ENCODE measurements at places on chromosomes 5 and 9.

DNA sequence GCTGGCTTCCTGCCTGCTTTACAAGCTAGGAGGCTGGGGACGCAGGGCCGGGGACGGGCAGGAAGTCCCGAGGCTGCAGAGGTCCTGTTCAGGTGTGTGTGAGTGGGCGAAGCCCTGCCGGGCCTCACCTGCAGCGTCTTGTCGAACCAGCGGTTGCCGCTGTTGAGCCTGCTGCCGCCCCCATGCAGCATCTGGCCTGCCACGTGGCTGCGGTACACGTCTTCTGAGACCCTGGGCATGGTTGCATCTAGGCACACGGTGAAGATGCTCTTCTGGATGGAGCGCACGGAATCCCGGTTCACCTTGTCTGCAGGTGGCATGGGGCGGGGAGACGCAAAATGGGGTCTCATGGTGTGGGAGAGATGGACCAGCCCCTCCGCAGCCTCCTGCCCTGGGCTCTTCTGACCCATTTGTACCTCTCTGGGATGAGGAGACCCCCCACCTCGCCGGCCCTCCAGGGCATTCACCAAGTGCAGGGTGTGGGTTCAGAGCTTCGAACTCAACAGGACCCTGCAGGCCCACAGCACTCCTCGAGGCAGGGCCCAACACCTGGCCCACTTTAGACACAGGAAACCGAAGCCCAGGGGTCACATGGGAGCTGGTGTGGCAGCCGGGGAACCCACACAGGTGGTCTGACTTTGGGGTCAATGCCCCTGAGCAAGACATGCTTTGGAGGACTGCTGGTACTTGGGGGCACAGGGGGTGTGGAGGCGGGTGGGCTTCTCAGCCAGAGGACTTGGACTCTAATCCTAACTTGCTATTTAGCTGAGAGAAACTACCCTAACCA lies 10.0 kb downstream of the CRAT start:
- no peak for DNase-seq

- no peak for DNase-seq
These were observed 22.6 kb downstream of the PTGS1 start for GRCh38 chr9:122393284-122393983.

- DNase-seq = no peak
These were observed 172.7 kb downstream of the TRIM32 start for GRCh38 chr9:116859763-116860162.

DNA sequence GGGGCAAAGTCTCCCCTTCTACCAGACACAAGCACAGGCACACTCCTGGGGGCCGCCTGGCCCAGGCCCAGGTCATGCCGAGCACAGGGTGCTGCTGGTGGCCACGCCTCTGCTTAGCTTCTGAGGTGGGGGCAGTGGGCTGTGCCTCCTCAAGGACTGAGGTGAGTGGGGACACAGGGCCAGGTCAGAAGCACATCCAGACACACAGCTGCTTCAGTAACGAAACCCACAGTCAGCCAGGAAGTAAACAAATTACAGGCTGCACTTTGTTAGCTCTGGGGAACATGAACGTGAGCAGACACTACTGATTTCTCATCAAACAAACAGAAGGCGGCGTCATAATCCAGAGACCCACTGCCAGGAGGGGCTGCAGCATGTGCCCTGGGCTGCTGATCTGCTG lies 192.4 kb downstream of the HSPA4 start:
- DNase-seq = no peak

GRCh38 chr5:28967848-28968247 lies 1929.5 kb upstream of the CDH9 start:
- DNase-seq = no peak

GRCh38 chr5:116216246-116216645 lies 131.4 kb downstream of the COMMD10 start:
- DNase-seq = no peak

DNA sequence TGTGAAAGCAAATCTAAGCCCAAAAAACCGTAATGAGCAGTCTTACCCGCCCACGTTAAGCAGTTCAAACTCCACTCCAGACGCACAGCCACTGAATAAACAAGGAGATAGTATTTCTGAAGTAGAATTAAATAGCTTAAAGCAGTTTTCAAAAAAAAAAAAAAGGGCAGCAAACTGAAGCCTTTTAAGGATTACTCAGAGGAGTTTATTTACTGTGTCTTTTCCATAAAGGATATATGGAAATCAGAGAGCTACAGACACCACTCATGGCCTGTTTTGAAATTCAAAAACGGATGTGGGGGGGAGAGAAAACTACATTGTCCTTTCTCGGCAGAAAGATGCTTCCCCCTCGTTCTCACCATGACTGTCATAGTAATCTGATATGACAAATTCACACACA lies 83.7 kb upstream of the IRX1 start:
- no peak for DNase-seq

DNA sequence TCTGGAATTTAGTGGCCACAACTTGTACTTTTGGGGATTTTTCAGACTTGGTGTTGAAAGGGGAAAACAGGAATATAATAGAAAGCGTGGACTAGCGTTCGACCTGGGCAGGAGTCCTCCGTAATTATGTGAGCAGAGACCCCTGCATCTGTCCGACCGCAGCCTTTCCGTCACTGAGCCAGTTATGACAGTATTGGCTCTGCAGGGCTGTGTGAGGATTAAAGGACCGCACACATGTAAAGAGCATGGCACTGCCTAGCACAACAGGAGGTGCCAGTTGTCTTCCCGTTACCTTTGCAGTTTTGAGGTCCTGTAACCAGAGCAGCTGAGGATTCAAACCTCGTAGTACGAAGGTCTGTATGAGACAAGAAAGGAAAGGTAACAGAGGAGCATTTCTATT lies 1.2 kb downstream of the B4GALT7 start:
- DNase-seq = no peak

- no peak for DNase-seq
These were observed 35.7 kb downstream of the LRRC70 start for GRCh38 chr5:62614355-62614754.

DNA sequence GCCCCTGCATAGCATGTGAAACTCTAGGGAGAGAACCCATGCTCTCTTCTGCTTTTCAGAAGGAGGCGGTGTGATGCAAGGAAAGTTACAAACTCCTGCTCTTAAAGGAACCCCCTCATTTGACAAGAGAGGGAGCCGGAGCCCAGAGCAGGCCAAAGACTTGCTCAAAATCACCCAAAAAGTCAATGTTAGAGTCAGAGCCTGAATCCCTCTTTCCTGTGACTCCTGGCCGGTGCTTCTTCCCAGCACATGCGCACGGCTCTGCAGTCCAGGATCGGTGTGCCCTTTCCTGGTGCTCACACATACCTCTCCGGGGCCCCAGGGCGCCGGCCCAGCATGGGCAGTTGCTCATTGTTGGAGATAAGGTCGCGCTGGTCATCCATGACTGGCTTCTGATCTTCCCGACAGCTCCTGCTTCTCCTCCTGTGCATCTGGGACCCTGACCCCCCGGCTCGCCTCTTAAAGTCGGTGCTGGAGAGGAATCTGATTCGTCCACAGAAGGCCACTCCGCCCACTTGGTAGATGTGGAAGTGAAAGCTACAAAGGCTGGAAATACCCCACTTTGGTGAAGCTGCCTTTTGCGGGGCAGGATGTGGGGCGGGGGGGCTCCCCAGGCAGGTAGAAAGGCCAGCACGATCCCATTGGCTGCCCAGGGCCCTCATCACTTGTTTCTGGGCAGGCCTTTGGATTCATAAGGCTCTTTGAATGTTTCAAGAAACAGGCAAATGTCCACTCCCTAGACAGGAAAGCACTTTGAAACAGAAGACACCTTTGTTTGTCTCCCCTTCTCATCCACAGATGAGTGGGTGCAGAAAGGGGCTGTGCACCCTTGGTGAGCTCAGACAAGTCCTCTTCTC lies at the start of gene CD74:
TSS of gene CD74 (minus strand) at position 592 of the 857 bp plus-strand sequence. CDS start at position 431, 161 bp downstream.
- no peak for DNase-seq

GRCh38 chr9:7148243-7148765 lies 390.5 kb downstream of the KDM4C start:
- no peak for DNase-seq

DNA sequence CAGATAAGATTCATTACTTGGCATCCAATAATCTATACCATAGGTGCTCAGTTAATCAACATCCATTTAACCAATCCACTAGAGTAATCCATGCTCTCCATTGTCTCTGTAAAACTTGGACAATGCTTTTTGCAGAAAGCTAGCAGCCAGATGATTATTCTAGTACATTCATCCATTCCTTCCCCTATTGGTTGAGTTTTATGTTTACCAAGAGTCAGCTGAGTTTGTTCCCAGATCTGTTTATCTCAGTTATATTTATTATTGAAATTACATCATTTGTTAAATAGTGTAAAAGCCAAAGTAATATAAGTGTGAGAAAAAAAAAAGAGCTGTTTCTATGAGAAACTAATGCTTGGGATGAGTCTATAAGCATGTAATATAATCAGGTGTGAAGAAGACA lies 63.3 kb upstream of the TMC1 start:
- no peak for DNase-seq

DNA sequence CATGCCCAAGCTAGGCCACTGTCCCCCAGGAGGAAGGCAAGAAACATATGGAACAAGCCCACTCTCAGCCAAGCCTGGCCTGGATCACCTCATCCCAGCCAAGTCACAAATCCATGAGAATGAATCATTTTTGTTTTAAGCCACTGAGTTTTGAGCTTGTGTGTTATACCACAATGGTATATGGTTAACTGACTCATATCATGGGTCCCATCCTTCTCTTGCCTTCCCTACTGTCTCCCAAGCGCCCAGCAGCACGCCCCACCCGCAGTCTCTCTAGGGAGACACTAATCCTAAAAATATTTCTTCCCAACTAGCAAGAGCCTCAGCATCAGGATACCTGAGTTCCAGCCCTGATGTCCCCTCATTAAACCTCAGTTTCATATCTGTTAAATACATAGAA lies 248.1 kb downstream of the CDK5RAP2 start:
- DNase-seq = no peak

- no peak for DNase-seq
These were observed 37.7 kb downstream of the SPARC start for GRCh38 chr5:151648988-151649387.

- DNase-seq = no peak
These were observed 195.5 kb downstream of the MEF2C start for GRCh38 chr5:88687373-88687911.

DNA sequence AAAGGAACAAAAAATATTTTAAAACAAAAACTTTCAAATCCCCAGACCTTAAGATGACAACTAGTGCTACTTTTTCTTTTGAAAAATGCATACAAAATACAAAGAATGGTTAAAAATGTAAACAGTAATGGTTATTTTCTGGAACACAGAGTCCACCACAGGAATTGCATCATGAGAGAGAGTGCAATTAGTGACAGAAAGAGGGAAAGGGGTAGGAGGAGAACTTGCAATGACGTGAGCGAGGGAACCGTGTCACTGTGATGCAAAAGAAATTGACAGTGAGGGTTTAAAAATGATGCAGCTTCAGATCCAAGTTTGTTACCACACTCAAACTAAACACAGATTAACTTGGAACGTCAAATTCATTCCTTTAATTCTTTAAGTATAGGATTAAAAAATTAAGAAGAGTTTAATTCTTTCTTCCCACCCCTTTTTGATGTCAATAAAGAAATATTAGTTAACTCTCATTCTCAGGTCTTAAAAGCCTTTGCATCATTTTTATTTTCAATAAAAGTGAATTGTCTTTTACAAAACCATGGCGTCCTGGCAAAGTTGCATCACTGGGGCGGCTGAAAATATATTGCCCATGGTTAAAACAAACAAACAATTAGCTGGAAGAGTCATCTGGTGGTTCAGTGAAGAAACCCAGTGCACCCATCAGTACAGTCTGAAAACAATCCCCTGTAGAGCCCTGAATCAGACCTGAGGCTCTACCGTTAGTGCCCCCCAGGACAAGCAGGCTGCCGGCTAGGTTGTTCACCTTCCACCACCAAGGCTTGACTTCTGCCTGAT lies 39.5 kb downstream of the MACROH2A1 start:
- DNase-seq = no peak

- DNase-seq = no peak
These were observed 3.2 kb upstream of the TENT4A start for GRCh38 chr5:6710070-6710469.
